A549 treated with ZK216348 at 1 μM for 4 hours (cell line): ENCODE measurements at places on chromosomes 4 and X. TPM values are rescaled to one million over a fixed set of nuclear protein-coding genes. Genes with fewer than 3 reads are reported as not detected.

SORCS2 gene
- total RNA-seq: 4.0 to 5.9 TPM (median 5.5 TPM) in 5 replicates

ZFX gene
- total RNA-seq: 8.5 to 10.3 TPM (median 9.2 TPM) in 5 replicates

HTRA3 gene
- total RNA-seq: 12.6 to 21.9 TPM (median 19.9 TPM) in 5 replicates

IL2RG gene
- total RNA-seq: 0.09 to 0.21 TPM (median 0.18 TPM) in 3 of 5 replicates, not detected in the others

UGT2B10 gene
- total RNA-seq: not detected in 5 replicates

RHOXF2B gene
- total RNA-seq: not detected in 5 replicates

DCX gene
- total RNA-seq: not detected in 5 replicates

RADX gene
- total RNA-seq: 0.09 TPM in 1 of 5 replicates, not detected in the others
